ENCODE measurements at places on chromosomes 2 and 18. TPM values are rescaled to one million over a fixed set of nuclear protein-coding genes. Genes with fewer than 3 reads are reported as not detected.
A peak's percentile ranks its signal among the peaks of the same experiment; 100 is the strongest.

DNA sequence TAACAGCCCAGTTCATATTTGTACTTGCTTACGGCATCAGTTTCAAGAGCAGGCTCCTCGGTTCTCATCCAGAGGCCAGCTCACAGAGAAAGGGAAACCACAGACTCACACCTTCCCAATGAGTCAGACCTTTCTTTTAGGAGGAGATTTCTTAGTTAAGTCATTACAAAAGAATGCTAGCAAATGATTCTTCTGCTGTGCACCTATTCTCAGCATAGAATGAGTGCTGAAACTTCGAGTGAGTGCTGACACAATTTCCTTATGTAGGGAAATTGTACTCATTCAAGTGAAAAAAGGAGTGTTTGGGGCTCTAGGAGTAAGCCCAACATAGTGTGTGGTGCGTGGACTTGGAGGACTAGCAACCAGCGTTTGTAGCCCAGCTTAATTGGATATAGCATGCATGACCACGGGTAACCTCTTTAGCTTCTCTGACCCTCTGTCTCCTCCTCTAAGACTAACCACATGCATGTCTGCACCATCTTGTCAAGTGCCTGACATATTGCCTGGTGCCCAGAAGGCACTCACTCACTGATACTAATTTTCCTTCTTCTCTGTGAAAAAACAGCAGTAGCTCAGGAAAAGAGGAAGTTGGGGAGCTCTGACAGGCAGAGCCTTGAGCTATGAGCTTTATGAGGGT lies 87.0 kb downstream of the ALPK2 start:
- no peak for DNase-seq

DNA sequence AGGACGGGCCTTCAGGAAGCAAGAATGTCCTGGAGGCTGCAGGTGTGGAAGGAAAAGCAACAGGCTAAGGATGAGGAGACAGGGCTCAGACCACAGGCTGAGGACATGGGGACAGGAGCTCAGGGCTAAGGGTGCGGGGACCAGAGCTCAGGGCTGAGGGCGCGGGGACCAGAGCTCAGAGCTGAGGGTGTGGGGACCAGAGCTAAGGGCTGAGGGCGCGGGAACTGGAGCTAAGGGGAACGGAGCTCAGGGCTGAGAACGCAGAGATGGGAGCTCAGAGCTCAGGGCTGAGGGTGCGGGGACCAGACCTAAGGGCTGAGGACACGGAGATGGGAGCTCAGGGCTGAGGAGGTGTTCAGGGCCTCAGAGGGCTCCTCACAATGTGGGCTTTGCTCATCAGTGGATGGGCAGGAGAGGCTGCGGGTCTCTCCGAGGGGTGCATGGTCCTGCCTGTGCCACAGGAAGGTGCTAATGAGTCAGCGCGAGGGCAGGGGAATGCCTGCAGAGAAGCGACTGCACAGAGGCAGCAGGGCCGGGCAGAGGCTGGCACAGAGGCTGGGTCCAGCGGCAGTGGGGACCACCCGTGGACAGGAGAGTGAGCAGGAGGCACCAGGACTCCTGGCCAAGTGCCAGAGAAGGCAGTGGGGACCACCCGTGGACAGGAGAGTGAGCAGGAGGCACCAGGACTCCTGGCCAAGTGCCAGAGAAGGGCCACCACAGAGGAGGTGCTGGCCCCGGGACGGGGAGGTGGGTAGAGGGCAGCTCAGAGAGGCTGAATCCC lies 271.7 kb downstream of the TWIST2 start:
- no peak for DNase-seq

DNA sequence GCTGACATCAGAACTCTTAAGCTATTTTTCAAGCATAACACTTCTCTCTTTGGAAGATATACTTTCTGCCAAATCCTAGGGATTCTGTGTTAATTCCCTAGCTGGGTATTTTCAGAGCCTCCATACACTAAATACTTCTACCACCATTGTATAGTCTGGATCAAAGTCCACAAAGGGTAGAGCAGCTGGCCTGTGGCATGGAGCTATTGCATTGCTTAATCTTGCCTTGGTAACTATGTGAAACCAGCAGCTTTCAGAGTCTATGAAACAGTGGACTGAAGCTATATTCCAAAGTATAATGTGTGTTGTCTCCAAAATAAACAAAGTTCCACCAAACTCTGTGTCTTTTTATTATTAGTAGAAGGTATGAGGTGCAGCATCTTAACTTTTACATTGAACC lies 296.9 kb upstream of the CDH19 start:
- no peak for DNase-seq

DNA sequence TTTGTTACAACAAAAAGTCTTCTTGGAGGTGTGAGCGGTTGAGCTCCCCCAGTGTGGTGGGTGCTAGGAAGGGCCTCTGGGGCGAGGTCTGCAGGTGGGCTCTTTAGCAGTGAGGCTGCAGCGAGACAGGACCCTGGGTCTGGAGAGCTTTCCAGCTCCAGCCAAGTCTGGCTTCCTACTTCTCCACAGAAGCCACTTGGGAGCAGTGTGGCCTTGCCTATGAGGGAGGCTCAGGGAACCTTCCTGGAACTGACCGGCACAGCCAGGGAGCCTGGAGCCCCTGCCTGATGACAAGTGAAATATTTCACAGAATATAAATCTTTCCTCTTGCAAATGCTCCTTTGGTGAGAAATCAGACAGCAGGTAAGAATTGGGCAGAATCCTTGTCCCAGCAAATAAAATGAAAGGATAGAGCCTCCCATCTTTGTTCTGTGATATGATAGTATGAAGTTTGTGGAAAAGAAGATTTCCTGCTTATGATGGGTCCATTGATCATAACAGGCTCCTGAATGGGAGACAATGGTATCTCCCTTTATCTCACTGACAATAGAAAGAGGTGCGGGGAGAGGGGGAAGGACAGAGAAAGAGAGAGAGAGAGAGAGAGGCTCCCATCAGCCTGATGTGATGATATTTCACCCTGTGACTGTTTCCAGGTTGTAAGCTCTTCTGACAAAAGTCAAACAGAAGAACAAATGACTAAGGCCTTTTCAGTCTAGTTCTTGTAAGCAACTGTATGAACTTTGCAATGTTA lies 289.8 kb upstream of the SPRED2 start:
- DNase-seq, result peak; percentile 36

DNA sequence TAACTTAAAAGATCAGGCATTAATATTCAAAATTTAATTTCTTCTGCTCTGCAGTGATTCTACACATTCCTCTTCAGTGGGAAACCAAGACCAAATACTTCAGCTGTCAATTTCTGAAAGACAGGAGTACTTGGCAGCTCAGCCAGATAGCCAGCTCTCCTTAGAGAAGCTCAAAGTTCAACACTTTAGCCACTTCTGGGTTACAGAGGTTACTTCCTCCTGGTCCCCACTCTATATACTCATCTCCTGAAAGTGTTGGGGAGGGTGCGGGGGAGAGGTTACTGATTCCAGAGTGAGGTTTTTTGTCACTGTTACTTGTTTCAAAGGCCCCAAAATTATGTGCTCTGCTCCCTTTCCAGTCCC lies 4.1 kb downstream of the CYTIP start:
- DNase-seq, result no peak

GRCh38 chr18:36711014-36711725 lies 117.6 kb downstream of the TPGS2 start:
- DNase-seq, result no peak

DNA sequence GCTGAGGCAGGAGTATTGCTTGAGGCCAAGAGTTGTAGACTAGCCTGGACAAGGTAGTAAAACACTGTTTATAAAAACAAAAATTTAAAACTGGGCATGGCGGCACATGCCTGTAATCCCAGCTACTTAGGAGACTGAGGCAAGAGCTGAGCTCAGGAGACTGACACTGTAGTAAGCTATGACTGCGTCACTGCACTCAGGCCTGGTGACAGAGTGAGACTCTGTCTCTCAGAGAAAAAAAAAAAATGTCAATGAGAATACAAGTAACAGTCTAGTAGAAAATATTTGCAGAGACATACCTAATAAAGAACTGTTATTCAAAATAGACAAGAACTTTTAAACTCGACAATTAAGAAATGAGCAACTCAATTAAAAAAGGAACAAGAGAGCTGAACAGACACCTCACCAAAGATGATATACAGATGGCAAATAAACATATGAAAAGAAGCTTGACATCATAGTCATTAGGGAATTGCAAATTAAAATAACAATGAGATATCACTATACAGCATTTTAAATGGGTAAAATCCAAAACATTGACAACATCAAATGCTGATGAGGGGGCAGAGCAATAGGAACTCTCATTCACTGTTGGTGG lies 624.3 kb upstream of the ZEB2 start:
- DNase-seq, result no peak

The NR4A2 gene
- 7.9 TPM for total RNA-seq

The MBD2 gene
- 40.4 TPM for total RNA-seq

The ADRA2B gene
- 0.91 TPM for total RNA-seq
